ENCODE measurements at places on chromosomes 12 and 14. TPM values are rescaled to one million over a fixed set of nuclear protein-coding genes. Genes with fewer than 3 reads are reported as not detected.

Gene CD4
- total RNA-seq, result not detected

Gene SYNDIG1L
- total RNA-seq, result not detected

- H3K36me3 ChIP-seq, result peaks cover 3% of the 10 kb centered on the region
- H3K4me3 ChIP-seq, result no peak overlapping the region
- H3K27ac ChIP-seq, result no peak overlapping the region
- no peak for DNase-seq
Measured at GRCh38 chr14:81177225-81177624, 43.5 kb downstream of the GTF2A1 start.

DNA sequence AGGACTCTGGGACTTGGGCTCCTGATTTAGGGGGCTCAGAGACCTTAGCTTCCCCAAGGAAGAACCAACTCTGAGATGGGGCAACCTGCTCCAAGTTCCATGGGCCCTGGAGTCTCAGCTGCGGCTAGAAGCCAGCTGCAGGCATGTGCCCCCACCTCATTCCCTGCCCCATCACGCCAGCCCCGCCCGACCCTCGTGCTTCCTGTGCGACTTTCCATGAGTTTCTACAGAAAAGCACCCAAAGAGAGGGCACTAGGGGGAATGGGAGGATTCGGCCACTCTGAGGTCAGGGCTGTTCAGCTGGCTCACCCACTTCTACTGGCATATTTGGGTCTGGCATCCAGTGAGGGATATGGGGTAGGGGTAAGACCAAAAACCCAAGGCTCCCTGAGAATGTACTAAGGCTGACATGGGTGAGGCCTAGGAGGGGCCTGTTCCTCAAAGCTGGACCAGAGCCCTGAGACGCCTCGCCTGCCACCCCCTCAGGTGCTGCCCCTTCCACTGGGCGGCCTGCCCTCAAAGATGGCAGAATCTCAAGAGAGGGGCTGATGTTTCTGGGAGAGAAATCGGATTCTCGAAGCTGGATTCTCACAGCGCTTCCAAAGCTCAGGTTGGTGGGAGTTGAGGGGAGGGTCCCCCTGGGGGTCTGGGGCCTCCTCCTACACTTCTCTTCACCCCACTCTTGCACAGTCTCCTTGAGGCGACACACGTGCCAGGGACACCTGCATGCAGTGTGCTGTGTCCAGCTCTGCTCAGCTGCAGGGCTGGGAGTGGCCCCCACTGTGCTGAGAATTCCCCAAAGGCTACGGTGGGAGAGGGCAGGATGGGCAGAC is 22.1 kb downstream of the FAIM2 start:
- no peak overlapping the region for H3K27ac ChIP-seq
- H3K4me1 ChIP-seq, result no peaks in the 10 kb centered on the region
- no peak for DNase-seq
- no peak overlapping the region for H3K4me3 ChIP-seq

Gene CLEC2A
- not detected for total RNA-seq

GRCh38 chr12:130577351-130577750 is 138.7 kb downstream of the RIMBP2 start:
- no peak overlapping the region for H3K27ac ChIP-seq
- H3K4me3 ChIP-seq, result no peak overlapping the region
- DNase-seq, result no peak
- no peaks in the 10 kb centered on the region for H3K27me3 ChIP-seq
- H3K36me3 ChIP-seq, result no peaks in the 10 kb centered on the region

Data from Calu3 (cell line).